ENCODE measurements at places on chromosomes 1 and 21.

GRCh38 chr21:18146820-18147219 lies 97.8 kb upstream of the CHODL start:
- DNase-seq, result no peak

- DNase-seq, result no peak
Observed at GRCh38 chr1:155223047-155223446, 14.6 kb downstream of the MTX1 start.

GRCh38 chr1:162873671-162874666 lies 13.0 kb upstream of the CCDC190 start:
- DNase-seq, result no peak

DNA sequence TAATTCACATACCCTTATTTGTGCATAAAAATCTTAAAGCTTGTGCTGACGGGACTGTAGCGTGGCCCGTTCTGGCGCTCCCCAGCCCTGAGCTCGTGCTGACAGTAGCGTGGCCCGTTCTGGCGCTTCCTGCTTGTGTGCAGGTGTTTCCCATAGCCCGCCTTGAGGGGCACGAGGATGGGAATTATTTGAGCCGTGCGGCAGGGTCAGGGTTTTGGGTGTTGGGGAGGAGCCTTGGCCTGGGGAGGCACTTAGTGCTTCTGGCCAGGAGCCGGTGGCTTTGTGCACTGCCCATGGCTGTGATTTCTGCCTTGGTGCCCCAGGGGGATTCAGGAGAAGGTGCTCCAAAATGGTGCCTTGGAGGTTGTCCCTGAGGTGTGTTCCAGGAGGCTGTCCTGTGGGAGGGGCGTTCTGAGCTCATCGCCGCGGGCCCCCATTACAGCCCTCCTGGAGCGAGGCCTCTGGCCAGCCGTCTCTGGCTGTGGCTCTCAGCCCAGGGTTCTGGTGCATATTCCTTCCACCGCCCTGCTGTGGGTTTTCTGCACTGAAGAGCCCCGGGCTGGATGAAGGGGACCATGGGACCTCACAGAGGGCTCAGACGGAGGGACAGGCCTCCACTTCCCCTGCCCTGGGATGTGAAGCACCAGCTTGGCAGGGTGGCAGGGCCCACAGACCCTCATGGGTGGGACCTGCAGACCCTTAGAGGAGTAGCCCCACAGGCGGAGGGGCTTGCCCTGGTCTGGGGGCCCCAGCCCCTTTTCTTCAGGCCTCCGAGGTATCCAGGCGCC lies 6.6 kb downstream of the SLX9 start:
- no peak for DNase-seq

- no peak for DNase-seq
Observed at GRCh38 chr1:93629101-93630059, 52.3 kb downstream of the BCAR3 start.

DNA sequence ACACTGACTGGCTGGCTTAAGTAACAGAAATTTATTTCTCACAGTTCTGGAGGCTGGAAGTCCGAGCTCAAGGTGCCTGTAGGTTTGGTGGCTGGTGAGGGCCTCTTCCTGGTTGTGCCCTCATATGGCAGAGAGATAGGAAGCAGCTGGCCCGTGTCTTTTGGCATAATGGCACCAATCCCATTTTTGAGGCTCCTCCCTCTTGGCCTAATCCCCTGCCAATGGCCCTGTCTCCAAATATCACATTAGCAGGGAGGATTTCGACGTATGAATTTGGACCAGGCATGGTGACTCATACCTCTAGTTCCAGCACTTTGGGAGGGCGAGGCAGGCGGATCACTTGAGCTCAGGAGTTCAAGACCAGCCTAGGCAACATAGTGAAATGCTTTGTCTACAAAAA lies 37.4 kb downstream of the AGPAT3 start:
- no peak for DNase-seq

- DNase-seq, result no peak
Observed at GRCh38 chr1:30172299-30172694, 551.1 kb downstream of the MATN1 start.

Measured in activated T-helper 1 cell treated with Interleukin-2 at 50 U/mL for 16 hours (primary cell).